ENCODE measurements at places on chromosomes 1 and 21. TPM values are rescaled to one million over a fixed set of nuclear protein-coding genes. Genes with fewer than 3 reads are reported as not detected.
A peak's percentile ranks its signal among the peaks of the same experiment; 100 is the strongest.

- H3K4me1 ChIP-seq = peaks cover 35% of the 10 kb centered on the region
- peak overlapping the region; percentile 86 for H3K4me3 ChIP-seq
- no peaks in the 10 kb centered on the region for H3K27me3 ChIP-seq
- H3K27ac ChIP-seq = peak overlapping the region; percentile 2
- DNase-seq = peak; percentile 67
- H3K36me3 ChIP-seq = 0 out of 2 replicates have a peak, but pooled peaks cover 2% of the 10 kb centered on the region
Measured at GRCh38 chr1:93907718-93908117, 1.5 kb downstream of the GCLM start.

Gene CD164L2
- total RNA-seq = not detected

GRCh38 chr1:43648876-43649477 is 972 bp upstream of the KDM4A start:
- H3K36me3 ChIP-seq = peaks cover 5% of the 10 kb centered on the region
- H3K4me3 ChIP-seq = peak overlapping the region; percentile 97
- H3K27me3 ChIP-seq = no peaks in the 10 kb centered on the region
- H3K27ac ChIP-seq = peak overlapping the region; percentile 75
- peaks cover 11% of the 10 kb centered on the region for H3K4me1 ChIP-seq
- DNase-seq = no peak

DNA sequence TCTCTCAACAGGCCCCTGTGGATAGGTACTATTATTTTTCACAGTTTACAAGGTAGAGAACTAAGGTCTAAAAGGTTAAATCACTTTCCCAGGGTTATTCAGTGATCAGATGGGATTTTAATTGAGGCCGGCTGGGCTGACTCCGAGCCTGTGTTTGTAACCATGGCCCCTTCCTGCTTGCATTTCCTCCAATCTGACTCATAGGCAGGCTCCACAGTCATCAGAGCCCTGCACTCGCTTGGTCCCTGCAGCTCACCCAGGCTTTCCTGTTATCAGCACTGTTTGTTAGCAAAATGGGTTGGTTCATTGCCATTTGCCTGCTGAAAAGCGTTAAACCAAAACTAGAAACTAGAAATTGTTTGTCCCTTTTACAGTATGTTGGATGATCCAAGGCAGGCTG is 41.4 kb upstream of the LMX1A start:
- H3K4me3 ChIP-seq = no peak overlapping the region
- peak; percentile 94 for DNase-seq

- no peak overlapping the region for H3K27ac ChIP-seq
- H3K4me1 ChIP-seq = peaks cover 26% of the 10 kb centered on the region
- no peaks in the 10 kb centered on the region for H3K27me3 ChIP-seq
- DNase-seq = no peak
- no peak overlapping the region for H3K4me3 ChIP-seq
Measured at GRCh38 chr1:212039622-212040021, 4.1 kb downstream of the DTL start.

GRCh38 chr1:245869847-245870246 is 637.2 kb downstream of the SMYD3 start:
- H3K4me1 ChIP-seq = peaks cover 39% of the 10 kb centered on the region
- no peaks in the 10 kb centered on the region for H3K27me3 ChIP-seq
- no peaks in the 10 kb centered on the region for H3K36me3 ChIP-seq
- no peak overlapping the region for H3K27ac ChIP-seq

Gene WDR64
- not detected for total RNA-seq

Gene DUSP10
- total RNA-seq = 19.3 TPM

Gene DNM3
- total RNA-seq = 0.11 TPM

- peaks cover 8% of the 10 kb centered on the region for H3K4me1 ChIP-seq
- no peaks in the 10 kb centered on the region for H3K36me3 ChIP-seq
- H3K27ac ChIP-seq = peak overlapping the region; percentile 94
- peak; percentile 77 for DNase-seq
- no peaks in the 10 kb centered on the region for H3K27me3 ChIP-seq
Measured at GRCh38 chr1:226938903-226939437, 1.1 kb upstream of the COQ8A start.

GRCh38 chr1:204152310-204153044 is 633 bp upstream of the ETNK2 start:
- H3K4me1 ChIP-seq = no peaks in the 10 kb centered on the region
- H3K36me3 ChIP-seq = no peaks in the 10 kb centered on the region
- H3K27me3 ChIP-seq = no peaks in the 10 kb centered on the region
- no peak for DNase-seq

GRCh38 chr21:28818663-28819278 is 173.9 kb downstream of the LTN1 start:
- no peaks in the 10 kb centered on the region for H3K27me3 ChIP-seq
- peaks cover 38% of the 10 kb centered on the region for H3K4me1 ChIP-seq
- no peaks in the 10 kb centered on the region for H3K36me3 ChIP-seq
- H3K4me3 ChIP-seq = no peak overlapping the region
- DNase-seq = peak; percentile 50
- H3K27ac ChIP-seq = peak overlapping the region; percentile 41

DNA sequence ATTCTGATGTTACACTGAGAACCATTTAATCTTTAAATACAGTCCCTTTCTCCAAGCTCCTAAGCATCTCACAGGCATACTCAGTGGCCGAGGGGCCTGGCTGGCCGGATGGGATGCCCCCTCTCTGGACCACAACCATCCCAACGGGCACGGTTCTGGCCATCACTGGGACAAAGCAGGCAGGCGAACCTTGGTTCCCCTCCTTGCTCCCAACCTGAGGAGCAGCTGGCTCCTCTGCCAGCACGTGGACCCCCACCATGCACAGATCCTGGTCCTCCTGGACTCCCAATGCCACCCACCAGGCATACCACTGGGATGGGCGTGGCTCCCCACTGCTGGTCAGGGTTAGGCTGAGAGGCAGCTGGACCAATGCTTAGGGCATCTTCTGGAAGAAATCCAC is 19.8 kb upstream of the PRDM16 start:
- no peak overlapping the region for H3K27ac ChIP-seq
- no peak for DNase-seq
- H3K4me1 ChIP-seq = no peaks in the 10 kb centered on the region
- no peaks in the 10 kb centered on the region for H3K36me3 ChIP-seq
- no peaks in the 10 kb centered on the region for H3K27me3 ChIP-seq

Measured in GM23248 (cell line).